Stimulated activated CD8-positive, alpha-beta memory T cell treated with anti-CD3 and anti-CD28 coated beads, Interleukin-4, amount 100 ng/mL, for 4 hours (primary cell): ENCODE measurements at places on chromosomes 5 and 9.

DNA sequence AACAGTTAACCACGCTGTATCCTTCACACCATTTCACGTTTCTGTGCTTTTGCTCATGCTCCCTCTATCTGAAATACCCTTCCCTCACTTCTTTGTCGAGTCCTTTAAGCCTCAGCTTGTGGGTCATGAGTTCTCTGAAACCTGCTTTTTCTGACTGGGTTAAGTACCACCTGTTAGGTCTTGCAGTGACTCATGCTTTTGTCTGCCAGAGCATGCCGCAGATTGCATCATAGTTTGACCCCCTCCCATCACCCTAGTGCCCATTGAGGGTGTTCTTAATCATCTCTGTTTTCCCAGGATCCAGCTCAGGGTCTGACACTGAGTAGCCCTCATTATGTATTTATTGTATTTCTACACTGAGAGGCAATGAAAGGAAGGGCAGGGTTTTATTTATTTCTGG, 190.2 kb downstream of the ASTN2 start:
- DNase-seq: no peak

GRCh38 chr9:23669776-23670175, 156.3 kb downstream of the ELAVL2 start:
- DNase-seq: no peak

DNA sequence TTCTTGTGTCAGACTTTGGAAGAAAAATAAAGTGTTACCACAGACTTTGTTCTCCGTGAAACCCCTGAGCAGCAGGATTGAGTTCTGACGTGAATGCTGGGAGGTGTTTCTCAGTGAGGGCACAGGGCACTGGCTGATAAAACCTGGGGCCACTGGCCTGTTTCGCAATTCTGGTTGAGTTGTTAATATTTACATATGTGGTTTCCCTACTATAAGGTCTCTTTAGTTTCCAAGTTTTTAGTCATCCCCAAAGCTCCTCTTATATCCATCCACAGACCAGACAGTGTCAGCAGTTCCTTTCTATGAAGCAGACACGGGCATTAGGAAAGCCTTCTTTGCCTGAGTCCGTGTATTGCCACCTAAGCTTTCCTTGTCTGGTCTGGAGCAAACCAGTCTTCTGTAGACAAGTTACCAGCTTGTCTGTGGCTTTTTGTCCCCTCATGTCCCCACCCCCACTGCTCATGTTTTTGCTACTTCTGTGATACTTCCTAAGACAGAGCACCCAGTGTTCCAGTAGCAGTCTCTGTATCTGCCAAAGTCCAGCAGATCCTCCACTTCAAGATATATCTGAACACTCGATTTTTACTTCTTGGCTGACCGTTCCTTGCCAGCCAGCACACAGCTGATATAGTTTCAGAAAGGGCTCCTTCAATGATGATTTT, 42.0 kb downstream of the ACO1 start:
- DNase-seq: no peak

DNA sequence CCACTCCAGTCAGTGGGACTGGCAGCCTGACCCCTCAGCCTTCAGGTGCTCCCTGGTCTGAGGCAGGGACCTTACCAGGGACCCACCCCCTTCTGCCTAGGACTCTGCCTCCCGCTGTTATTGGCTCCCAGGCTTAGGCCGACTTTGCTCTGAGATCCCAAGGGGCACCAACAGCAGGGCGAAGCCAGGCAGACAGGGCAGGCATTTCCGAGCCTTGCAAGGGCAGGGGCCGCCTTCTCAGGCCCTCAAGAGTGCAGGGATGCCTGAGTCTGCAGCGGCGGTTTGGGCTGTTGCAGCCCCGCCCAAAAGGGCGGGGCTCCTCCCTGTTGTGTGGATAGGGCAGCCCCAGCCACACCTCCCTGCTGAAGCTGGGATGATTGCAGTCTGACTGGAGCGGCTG, 644.6 kb downstream of the PRR16 start:
- DNase-seq: no peak

DNA sequence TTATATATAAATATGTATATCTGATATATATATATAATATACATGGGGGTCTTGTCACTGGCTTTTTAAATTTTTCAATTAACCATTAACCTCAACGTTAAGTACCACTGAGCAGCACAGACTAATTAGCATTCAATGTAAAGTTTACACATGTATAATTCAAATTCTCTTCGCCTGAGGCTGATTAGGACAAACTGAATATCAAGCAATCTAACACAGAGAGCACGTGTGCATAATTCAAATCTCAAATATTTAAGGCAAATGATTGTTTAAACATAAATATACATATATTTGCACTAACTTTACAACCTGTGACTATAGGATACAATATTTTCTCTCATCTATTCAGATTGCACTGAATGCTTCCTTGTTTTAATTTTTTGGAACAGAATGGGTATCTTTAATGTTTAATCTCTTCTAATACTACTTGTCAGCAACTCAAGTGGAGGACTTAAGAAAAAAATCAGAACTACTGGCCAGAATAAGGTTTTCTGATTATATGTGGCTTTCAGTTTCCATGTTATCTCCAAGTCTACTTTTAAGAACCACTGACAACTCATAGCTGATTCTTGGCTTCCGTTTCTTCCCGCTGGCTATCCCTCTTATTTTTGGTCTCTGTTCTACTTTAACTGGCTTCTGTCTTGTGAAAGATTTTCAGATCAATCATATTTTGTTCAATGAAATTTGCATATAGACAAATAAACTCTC, 204.8 kb downstream of the MLLT3 start:
- DNase-seq: no peak

DNA sequence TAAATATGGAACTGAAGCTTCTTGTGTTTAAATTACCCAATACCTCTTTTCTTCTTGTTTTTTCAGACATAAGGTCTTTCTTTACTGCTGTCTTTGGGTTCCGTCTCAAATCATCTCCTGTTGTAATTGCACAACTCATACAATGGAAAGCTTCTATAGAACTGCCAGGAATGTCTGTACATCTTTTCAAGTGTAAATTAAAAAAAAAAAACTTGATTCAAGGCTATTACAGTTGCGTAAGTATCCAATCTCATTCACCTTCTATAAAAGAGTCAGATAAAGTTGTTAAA, 243.5 kb downstream of the ICE1 start:
- DNase-seq: no peak

DNA sequence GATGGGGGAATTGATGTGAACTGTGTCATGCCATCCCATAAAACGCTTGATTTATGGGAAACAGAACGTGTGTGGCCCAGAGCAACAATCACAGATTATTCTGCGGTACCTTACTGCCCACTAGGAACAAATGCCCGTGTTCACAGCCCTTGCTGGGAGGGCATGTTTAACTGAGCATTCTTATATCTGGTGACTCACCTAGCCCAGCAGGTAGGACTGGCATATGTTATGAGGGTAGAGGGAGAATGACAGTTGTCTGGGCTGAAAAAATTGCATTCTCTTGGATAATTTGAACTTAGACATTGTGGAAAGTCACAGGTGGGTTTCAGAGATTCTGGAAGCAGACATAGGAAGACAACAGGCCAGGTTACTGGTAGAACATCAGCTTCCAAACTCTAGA, 460.6 kb downstream of the DMRT2 start:
- DNase-seq: no peak

DNA sequence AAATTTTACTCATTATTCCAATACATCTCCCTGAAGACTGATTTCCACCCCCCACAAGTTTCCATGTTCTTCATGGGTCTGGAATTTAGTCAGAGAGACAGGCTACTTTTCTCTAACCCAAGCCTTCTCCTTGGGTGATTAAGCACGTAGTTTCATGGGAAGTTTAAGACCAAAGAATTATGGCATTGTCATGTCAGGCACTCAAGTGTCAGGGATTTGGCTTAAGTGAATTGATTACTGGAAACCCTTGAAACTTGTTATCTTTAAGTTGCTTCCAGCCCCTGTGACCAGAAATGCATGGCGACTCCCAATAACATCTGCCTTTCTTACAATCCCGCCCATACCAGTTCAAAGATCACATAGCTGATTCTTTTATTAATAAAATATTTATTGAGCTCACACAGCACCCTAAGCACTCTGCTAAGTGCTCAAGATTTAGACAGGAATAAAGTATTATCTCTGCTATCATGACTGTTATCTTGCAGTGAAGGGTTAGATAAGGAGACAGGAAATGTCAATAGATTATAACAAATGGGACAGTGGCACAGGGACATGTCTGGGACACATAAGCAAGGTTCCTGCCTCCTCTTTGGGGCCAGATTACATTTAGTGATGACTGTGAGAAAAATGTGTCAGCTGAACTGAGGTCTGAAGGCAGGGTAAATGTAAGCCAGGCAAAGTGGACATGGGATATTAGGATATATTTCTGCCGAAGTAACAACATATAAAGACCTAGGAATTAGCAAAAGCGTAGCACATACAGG, 241.2 kb upstream of the TNC start:
- no peak for DNase-seq

- no peak for DNase-seq
These were observed 153.6 kb downstream of the NR3C1 start for GRCh38 chr5:143249851-143250250.

DNA sequence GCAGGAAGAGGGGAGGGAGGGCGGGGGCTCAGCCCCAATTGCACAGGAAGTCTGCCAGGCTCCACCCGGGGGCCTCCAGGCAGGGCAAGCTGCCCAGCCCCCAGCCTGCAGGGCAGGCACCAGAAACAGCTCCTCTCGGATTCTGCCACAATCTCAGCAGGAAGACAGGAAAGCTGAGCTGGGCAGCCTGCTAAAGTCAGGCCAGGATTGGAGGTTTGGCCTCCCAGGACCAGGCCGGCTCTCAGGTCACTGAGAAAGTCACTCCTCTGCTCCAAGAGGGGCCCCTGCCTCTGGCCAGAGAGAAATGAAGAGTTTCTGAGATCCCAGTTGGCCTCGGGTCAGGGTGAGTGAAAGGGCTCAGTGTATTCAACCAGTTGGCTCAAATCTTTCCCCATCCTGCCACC, 54.6 kb upstream of the STXBP1 start:
- no peak for DNase-seq

GRCh38 chr9:121179930-121180681, 21.6 kb downstream of the RAB14 start:
- DNase-seq: no peak
